ENCODE measurements at places on chromosomes 2 and 18.
A peak's percentile ranks its signal among the peaks of the same experiment; 100 is the strongest.

DNA sequence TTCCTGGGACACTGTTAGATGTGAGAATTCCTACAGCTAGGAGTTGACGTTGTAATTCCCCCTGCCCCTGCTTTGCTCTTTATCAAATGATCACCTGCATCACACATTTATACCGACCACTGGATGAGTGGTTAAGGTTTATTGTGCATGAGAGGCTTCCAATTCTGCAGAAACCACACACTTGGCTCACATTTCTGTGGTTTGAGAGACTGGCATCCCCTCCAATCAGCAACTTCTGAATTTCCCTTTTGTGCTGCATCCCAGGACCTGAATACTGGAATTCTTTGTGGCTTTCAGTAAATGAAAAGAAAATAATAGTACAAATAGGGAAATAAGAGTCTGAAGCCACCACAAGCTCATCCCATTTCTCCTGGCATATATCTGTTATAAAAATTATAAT is 628.7 kb upstream of the PIK3C3 start:
- no peak for DNase-seq

GRCh38 chr18:60493066-60493465 is 120.5 kb upstream of the MC4R start:
- no peak for DNase-seq

DNA sequence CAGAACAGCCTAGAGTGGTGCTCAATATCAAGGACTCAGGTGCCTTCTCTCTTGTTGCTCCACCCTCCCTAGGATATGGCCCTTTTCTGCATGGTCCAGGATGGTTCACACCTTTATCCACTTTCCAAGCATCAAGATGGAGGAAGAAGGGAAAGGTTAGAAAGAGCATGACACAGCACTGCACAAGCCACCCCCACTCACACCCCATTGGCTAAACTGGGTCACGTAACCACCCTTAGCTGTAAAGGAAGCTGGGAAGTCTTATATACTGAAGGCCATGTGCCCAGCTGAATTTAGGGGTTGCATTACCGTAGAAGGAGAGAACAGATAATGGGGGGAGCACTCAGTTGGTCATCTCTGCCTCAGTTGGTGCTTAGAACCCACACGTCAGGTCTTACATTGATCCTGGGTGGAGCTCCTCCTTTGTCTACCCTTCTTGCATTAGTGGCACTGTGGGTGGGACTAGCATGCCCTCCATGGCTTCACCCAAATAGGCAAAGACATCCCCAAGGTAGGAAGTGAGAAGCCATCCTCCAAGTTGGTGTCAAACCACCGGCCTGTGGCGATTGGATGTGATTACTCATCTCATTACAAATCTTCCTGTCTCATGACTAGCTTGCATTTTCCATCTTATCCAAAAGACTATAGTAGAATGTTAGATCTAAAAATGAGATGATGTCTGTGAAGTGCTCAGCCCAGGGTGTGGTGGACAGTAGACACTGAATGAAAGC is 248.5 kb downstream of the HAUS1 start:
- no peak for DNase-seq

DNA sequence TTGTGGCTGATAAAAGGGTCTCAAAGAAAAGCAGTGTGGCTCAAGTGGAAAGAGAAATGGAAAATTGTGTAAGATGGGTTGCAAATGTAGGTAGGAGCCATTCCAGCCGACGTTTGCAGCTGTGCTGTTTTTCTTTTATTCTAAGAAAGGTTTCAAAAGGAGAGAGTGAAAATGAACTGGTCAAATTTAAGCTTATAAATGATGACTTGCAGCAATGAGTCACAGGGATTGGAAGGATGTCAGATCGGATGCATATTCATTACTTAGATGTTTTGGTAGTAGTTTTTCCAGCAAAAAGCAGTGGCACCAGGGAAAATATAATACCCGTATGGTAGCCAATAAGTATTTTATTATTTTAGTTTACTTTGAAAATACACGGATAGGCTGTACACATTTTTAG is 79.1 kb downstream of the LRRTM4 start:
- no peak for DNase-seq

DNA sequence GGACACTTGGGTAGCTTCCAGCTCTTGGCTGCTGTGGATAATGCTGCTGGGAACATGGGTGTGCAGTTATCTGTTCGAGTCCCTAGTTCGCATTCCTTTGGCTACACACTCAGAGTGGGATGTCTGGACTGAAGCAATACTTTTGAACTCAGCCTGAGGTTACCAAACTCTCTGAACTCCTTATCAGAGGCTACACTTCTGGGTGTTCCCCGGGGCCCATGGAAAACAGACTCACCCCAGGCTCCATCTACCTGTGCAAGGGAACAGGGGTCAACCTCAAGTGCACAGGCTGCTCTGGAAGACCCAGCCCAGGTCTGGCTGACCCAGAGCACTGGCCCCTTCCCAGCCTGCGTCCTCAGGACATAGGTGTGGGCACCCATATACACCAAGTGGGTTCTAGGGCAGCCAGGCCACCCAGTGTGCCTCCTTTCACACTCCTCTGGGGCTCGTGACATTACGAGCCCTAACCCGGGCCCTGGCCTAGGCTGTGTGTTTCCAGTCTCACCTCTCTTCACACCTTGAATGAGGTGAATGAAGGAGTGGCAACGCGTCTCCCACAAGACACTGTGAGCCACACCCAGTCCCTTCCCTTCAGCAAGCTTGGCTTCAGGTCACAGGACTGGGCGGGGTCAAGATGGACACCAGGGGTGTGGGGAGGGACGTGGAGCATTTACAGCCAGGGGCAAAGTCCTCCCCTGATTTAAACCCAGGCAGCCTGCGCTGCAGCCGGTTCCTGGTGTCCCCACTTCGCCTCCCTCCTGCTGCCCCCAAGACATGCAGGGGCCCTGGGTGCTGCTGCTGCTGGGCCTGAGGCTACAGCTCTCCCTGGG is at the start of gene ALPI:
TSS of gene ALPI (plus strand) at position 728 of the 830 bp plus-strand sequence. CDS start at position 775, 47 bp downstream.
- no peak for DNase-seq

- peak; percentile 41 for DNase-seq
Observed at GRCh38 chr18:58605027-58606020, 23.6 kb downstream of the ALPK2 start.

DNA sequence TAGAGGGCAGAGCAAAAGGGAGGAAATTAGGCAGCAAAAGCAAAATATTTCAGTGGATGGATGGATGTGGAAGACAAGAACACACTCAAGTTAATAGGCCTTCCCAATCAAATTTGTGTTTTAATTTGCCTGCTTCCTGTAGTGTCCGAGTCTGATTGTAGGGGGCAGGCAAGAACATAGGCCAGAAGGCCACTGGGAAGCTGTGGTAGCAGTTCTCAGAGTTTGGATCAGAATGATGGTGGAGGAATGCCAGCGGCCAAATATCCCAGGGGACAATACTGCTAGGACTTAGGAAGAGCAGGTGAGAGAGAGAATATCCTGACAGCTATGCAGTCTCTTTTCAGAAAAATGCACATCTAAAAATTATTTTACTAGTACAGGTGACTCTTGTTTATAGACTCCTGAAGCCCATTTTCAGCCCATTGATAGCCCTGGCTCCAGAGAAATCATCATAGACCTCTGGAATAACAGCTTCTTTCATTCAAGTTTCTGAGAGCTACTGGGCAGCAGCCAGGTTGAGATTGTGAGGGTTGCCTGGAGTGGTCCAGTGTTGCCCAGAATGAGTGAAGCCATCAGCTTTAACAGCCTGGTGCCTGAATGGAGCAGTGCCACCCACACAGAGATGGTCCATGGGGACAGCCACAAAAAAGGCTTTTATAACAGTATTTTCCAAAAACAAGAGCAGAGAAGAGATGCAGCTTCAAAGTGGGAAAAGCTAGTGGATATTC is 19.1 kb upstream of the SERPINE2 start:
- no peak for DNase-seq

DNA sequence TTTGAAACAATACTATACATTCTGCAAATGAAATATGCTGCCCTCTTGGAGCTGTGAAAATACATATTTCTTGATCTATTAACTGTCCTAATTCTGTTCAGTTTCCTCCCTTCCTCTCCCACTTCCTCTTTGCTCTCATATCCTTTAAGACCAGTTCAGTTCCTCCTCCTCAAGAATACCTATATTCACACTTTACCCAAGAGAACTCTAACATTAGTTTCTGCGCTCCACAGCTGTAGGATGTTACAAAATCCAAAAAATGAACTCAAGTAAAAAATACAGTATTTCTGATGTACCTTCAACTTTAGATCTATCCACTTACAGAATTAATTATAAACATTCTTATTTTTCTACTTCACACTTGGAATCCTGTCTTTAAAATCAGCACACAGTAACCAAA is 5.4 kb downstream of the ITSN2 start:
- DNase-seq: no peak
